ENCODE measurements at places on chromosomes 7 and 10. TPM values are rescaled to one million over a fixed set of nuclear protein-coding genes. Genes with fewer than 3 reads are reported as not detected.
A peak's percentile ranks its signal among the peaks of the same experiment; 100 is the strongest.

Gene HOXA3
- total RNA-seq, result 42.6 TPM

DNA sequence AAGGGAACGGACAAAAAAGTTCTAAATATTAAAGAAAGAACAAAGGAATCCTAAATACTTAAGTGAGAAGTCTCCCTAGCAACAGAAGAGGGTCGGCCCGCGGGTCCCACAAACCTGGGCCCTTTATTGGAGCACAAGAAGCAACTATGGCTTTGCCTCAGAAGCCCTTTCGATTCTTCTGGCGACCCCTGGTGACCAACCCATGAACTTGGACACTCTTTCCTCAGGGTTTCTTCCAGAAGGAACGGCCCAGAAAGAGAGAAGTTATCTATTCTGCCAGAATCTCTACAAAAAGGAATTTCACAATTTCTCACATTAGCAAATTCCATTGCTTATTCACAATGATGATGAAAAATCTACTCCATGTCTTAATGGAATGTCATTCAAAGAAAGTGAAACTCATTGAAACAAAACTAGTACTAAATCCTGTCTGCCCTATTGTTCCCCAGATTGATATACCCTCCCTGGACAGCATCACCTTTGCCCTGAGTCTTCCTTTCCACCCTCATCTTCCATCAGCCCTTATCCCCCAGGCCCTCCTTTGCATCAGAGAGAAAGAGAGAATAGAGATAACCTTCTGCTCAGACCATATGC, 43.7 kb downstream of the CPVL start:
- DNase-seq, result peak; percentile 67

DNA sequence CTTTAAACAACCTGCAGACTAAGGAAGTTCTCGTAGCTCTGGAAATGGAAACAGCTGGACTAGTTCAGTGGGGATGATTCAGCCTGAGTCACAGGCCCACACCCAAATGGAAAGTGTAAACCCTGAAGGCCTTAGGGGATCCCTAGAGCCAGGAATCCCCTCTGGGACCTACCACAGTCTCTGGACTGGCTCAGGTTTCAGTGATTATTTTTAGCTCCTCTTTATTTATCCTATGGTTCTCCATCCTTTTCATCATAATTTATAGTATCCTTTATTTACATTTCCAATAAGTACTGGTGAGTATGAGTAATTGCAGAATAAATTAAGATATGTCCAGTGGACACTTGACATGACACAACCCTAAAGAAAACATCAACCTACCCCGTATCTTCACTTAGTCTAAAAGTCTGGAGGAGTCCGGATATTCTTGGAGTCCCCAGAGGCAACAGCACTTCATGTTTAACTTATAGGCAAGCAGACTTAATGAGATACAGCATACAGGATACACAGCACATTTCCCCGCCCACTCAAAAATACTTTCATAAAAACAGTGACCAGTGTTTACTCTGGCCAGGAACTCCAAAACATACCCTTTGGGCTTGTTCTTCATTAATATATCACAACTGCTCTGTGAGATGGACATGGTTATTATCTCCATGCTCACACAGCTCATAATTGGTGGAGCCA, 28.4 kb upstream of the SEMA3E start:
- peak; percentile 32 for DNase-seq

- no peak for DNase-seq
Measured at GRCh38 chr10:130159192-130159794, 23.1 kb downstream of the GLRX3 start.

DNA sequence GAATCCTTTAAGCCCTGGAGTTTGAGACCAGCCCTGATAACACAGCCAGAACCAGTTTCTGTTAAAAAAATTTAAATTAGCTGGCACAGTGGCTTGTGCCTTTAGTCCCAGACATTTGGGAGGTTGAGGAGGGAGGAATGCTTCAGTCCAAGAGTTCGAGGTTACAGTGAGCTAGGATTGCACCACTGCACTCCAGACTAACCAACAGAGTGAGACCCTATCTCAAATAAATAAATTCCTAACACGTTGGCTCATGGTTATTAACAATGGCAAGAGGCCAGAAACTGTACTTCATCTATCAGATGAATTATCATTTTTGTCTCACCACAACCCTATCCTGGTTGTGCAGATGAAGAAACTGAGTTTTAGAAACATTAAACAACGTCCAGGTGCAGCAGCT, 2.1 kb upstream of the PPIA start:
- no peak for DNase-seq

Data from stomach (tissue), 19 donors.